Thoracic aorta (tissue), 2 donors: ENCODE measurements at places on chromosomes 1 and 21. TPM values are rescaled to one million over a fixed set of nuclear protein-coding genes. Genes with fewer than 3 reads are reported as not detected.
A peak's percentile ranks its signal among the peaks of the same experiment; 100 is the strongest.

Gene USP16
- 34.5 TPM for total RNA-seq

Gene FAM76A
- total RNA-seq: 19.0 TPM

GRCh38 chr1:77986810-77987209 is 7.9 kb upstream of the FUBP1 start:
- no peak for DNase-seq

- DNase-seq: no peak
Measured at GRCh38 chr1:165129568-165130164, 226.8 kb downstream of the LMX1A start.

DNA sequence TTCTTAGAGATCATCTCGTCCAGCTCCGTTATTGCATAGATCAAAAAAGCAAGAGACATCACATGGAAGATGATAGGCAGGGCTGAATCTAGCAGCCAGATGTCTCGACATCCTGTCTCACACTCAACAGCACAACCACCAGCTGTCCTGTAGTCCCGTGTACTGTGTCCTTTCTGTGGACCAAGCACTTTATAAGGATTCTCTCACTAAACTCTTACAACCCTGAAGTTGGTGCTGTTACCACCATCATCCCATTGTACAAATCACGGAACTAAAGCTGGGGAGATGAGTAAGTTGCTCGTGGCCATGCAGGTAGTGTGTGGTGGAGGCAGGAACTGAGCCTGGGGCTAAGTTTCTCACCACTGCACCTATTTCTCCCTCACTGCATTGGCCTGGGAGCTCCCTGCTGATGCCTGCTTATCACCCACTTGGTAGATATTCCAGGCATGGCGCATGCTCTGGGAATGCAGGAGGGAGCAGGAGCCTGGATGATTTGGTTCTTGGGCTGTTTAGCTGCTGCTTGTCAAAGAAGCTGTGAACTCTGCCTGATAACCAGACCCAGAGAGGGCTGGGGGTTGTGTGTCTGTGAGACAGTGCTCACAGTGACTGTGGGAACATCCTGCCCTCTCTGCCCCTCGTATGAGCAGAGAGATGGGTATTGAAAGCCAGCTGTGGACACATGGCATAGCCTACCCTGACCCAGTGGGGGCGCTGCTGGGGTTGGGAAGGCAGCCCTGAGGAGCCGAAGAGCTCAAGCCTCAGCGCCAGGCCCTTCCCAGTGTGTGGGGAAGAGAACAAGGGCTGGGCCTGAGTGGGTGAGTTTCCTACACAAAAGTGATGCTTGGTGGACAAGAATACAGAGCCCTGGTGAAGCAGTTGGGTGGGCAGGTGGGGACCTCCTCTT is 13.6 kb downstream of the PPFIA4 start:
- no peak for DNase-seq

DNA sequence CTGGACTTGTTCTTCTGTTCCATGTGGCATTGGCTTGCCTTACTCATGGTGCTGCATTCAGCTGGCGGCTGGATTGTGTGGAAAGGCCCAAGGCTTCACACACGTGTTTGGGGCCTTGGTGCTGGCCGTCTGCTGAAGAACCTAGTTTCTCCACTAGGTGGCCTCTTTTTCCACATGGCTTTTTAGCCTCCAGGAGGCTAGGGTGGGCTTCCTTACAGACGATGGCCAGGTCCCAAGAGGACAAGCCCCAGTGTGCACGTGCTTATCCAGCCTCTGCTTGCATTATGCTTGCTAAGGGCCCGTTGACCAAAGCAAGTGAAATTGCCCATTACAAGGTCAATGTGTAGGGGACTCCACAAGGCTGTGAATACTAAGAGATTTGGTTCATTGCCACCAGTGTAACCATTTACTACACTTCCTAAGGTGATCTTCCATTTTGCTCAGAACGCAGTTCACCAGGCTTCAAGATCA is 47.5 kb upstream of the FOXO6 start:
- no peak for DNase-seq

Gene SPRR2A
- not detected for total RNA-seq

Gene SELL
- total RNA-seq: 4.2 TPM

- no peak for DNase-seq
Measured at GRCh38 chr1:52627028-52627427, 5.9 kb upstream of the SHISAL2A start.

DNA sequence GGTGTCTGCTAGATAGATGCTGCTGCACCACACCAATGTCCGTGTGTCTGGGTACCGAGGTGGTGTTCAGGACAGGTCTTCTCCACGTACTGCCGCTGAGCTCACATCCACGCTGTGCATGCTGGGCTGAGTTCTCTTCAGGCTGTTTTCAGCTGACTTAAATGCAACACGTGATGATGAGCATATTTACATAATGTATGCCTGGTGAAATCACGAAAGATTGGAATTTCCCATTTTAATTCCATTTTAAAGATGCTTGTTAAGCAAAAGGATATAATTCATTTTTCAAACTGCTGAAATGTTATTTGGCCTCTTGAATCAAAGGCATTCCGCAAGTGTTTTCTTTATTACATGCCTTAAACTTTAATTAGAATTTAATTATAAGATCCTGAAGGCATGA is 107.9 kb downstream of the FGGY start:
- DNase-seq: no peak

DNA sequence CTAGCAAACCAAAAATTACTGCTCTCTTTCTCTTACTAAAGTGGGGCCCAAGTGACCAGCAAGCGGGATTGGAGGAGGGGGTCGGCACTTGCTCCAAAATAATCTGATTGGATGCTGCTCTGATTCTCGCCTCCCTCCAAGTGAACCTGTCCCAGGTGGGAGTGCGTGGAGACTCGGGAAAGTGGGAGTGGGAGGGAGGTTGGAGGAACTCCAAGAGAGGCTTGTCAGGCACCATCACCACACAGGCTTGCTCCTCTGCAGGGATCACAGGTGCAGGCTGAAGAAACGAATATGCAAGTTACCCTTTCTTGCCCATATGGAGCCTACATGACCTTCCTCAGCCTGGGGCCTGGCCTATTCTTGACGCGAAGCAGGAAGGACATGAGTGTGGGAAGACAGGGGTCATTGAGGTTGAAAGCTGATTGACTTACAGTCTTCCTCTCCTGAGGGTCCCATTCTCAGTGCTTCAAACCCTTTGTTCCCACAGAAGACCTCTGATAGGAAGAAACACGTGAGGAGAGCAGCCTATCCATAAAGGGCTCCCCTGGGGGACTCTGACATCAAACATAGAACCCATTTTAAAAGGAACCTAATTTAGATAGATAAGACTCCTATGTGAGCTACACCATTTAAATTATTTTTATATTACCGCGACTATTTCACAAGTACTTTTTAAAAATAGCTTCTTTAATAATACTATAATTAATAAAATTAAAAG is 14.2 kb downstream of the RGS8 start:
- DNase-seq: no peak

Gene A3GALT2
- total RNA-seq: 0.54 TPM

Gene ANGPTL3
- not detected for total RNA-seq

GRCh38 chr1:235820061-235820460 is 46.6 kb downstream of the LYST start:
- DNase-seq: no peak

DNA sequence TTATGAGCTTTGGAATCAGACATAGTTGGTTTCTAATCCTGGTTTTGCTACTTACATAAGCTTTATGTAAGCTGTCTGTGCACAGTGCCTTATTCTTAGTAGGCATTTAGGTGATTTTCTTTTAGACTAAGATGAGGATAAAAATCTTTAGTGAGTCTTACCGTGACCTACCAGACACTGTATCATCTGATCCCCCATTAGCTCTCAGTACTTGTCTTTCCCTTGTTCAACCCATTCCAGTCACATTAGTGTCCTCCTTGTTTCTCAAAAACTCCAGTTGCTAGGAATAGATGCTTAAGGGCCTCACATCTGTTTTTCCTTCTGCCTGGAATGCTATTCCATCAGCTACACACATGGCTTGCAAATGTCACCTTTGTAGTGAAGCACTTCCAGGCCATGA is 18.8 kb downstream of the PPP1R12B start:
- DNase-seq: no peak

DNA sequence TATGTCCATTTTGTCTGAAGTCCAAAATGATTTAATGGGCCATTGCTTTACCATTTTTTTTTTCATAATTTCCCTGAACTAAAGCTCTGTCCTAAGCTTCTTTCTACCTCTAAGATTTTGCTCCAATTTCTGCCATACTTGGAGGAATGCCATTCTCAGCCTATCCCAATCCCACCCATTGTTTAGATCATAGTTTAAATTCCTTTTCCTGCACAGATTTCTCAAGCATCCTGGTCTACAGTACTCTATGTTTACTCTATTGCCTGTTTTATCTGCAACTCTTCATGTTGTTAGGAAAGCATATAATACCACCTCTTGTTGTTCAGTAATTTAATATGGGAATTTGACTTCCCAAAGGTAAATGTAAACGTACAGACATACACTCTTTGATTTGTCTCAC is 30.8 kb downstream of the ADAMTS1 start:
- DNase-seq: no peak

GRCh38 chr1:99727575-99728185 is 38.8 kb downstream of the FRRS1 start:
- DNase-seq: no peak

DNA sequence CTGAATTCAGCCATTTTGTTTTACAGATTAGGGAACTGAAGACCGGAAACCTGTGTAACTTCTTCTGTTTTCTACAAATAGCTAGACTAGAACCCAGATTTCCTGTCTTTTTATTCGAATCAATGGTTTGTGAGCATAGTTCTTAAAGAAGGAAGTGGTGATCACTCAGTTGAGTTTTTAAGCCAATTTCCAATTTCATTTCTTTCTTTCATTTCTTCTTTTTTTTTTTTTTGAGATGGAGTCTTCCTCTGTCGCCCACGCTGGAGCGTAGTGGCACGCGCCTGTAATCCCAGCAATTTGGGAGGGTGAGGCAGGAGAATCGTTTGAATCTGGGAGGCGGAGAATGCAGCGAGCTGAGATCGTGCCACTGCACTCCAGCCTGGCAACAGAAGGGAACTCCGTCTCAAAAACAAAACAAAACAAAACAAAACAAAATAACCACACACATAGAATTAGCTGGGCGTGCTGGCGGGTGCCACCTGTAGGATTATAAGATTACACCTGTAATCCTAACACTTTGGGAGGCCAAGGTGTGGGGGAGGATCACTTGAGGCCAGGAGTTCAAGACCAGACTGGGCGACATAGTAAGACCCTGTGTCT is 3.0 kb upstream of the MDM4 start:
- DNase-seq: no peak

- no peak for DNase-seq
Measured at GRCh38 chr1:30511563-30511962, 211.8 kb downstream of the MATN1 start.

- DNase-seq: no peak
Measured at GRCh38 chr1:39051956-39052355, 25.8 kb downstream of the NDUFS5 start.

- DNase-seq: no peak
Measured at GRCh38 chr1:184419350-184420161, 32.7 kb downstream of the C1orf21 start.

- DNase-seq: no peak
Measured at GRCh38 chr1:109484519-109484975, 842 bp downstream of the ATXN7L2 start.

GRCh38 chr1:172914501-172915144 is 136.1 kb downstream of the TNFSF18 start:
- DNase-seq: no peak

Gene KCNQ4
- total RNA-seq: 5.7 TPM

- no peak for DNase-seq
Measured at GRCh38 chr1:20148571-20149500, 9.7 kb downstream of the PLA2G2F start.

- DNase-seq: no peak
Measured at GRCh38 chr1:193919827-193920226, 733.4 kb upstream of the B3GALT2 start.

DNA sequence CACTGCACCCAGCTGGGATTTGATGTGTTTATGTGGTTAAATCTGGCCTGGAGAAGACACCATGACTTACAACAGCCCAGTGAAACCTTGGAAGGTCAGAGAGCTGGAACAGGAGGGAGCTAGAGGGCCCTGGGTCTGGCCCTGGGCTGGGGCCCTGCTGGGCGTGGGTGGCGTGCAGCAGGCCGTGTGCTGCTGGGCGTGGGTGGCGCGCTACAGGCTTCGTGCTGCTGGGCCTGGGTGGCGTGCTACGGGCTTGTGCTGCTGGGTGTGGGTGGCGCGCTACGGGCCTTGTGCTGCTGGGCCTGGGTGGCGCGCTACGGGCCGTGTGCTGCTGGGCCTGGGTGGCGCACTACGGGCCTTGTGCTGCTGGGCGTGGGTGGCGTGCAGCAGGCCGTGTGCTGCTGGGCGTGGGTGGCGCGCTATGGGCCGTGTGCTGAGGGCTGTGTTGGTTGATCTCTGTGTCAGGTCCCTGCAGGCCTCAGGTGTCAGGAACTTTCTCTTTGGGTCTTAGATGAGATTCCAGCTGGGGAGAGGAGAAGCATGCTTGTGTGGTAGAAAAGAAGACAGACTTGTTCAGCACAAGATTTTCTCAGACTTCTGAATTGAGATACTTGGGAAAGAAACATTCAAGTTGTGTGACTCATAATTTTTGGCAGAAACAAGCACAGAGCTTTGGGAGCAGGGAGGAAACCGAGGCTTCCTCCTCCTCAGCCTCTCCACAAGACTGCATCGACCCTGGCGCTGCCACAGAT is 66.0 kb downstream of the COL18A1 start:
- no peak for DNase-seq

DNA sequence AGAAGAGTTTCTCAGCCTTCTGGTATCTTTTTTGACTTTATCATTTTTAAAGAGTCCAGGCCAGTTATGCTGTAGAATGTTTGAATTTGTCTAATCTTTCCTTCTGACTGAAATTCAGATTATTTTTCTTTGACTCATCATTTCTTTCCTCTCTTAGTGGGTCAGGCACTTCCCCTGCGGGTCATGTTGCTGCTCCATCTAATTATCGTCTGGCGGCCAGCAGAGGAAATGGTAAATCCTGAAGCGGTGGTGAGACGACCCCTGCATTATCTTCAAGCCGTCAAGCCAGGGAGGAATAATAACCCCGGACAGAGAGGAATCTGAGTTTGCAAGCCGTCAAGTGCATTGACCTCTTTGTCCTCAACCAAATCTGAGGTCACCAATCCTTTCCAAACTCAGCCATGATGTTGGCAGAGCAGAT is 102.1 kb downstream of the ADSS2 start:
- DNase-seq: no peak

Gene CLDN8
- not detected for total RNA-seq

DNA sequence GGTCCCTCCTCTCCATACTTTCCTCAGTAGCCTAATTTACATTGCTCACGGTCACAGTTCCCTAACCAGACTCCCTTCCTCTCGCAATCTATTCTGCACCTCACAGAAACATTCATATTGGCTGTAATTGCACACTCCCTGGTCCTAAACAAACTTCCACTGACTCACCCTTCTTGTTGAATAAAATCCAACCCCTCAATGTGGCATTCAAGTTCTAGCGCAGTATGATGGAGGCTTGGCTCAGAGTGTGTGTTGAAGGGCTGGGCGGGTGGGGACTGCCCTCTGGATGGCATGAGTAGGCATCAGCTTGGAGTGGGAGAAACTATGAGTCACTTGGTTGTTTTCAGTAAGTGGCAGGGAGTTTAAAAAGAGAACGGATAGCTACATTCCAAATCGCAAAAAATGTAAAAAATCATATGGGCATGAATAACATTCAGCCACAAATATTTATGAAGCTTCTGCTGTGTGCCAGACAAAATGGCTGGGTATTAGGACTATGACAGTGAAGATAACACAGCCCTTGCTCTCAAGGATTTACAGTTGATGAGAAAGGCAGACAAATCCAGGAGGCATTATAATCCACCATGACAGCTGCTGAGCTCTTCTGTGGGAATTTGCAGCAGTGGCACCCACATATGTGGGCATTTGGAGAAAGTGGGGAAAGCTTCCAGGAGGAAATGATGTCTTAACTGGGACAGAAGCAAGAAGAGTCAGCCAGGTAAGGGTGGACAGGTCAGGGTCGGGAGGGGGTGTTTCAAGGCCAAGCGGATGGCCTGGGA is 42.2 kb upstream of the LYST start:
- DNase-seq: peak; percentile 43
